ENCODE measurements at places on chromosomes 5 and 9.

DNA sequence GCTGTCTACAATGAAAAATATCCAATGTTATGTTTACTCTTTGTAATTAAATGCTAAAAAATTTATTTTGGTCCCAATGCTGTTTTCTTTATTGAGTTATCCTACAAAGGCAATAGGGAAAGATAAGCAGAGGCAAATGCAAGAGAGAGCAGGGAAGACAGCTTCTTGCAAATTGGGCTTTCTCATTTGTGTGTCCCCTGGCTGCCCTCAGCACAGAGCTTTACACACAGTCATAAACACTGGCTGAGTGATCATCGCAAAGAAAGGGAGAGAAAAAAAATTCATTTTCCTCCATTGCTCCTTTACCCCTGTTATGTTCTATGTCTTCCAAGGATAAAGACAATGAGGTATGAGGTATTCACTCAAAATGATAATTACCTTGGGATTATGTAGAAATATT is 2.3 kb upstream of the TSSK1B start:
- DNase-seq: no peak

- DNase-seq: peak; percentile 75
Observed at GRCh38 chr9:35756275-35757225, 2.5 kb upstream of the MSMP start.

DNA sequence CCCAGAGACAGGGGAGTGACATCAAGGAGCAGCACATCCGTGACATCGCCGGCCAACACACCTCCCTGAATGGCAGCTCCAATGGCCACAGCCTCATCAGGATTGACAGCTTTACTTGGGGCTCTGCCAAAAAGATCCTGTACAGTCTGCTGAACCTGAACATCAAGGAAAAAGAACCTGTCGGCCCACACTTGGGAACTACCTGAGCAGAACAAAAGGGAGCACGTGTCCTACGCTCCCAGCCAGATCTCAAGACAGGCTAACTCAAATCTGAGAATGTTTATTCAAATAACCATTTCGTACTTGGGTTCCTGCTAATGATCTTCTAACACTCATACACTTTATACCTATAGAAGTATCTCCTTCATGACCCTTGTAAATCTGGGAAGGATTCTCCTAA is 15.3 kb downstream of the HSPA9 start:
- DNase-seq: no peak

DNA sequence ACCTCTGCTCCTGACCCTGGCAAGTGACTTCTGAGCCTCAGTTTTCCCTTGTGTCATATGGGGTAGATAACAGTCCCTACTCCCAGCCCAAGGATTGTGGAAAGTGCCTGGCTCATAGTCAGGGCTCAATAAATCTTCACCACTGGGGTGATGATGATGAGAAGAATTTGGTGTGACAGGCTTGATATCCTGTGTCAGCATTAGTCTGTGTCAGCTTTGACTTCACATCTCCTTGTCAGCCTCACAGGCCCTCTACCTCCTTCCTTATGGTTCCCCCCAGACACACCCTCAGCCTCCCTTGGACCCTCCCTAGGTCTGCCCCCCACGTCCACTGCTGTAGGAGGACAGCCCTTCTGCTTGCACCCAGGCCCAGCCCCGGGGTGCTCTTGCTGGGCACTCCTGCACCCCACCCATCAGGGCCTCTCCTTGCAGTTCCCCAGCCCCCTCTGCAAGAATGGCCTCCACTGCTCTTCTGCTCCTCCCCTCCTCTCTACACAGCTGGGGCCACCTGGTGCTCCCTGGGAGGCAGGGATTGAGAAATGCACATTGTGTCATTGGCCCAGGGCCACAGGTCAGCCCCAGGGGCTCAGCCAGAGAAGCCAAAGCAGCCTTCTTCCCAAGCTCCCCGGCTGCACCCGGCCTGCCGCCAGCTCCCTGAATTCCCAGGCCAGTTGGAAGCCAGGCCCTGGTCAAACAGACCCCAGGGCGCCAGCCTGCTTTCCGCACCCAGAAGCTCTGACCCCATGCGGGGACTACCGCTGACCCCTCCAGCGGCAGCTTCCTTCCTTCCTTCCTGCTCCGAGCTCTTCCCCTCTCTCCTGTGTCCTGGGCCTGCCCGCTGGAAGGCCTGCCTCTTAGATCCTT is 7.7 kb downstream of the FGFR4 start:
- DNase-seq: peak; percentile 81

DNA sequence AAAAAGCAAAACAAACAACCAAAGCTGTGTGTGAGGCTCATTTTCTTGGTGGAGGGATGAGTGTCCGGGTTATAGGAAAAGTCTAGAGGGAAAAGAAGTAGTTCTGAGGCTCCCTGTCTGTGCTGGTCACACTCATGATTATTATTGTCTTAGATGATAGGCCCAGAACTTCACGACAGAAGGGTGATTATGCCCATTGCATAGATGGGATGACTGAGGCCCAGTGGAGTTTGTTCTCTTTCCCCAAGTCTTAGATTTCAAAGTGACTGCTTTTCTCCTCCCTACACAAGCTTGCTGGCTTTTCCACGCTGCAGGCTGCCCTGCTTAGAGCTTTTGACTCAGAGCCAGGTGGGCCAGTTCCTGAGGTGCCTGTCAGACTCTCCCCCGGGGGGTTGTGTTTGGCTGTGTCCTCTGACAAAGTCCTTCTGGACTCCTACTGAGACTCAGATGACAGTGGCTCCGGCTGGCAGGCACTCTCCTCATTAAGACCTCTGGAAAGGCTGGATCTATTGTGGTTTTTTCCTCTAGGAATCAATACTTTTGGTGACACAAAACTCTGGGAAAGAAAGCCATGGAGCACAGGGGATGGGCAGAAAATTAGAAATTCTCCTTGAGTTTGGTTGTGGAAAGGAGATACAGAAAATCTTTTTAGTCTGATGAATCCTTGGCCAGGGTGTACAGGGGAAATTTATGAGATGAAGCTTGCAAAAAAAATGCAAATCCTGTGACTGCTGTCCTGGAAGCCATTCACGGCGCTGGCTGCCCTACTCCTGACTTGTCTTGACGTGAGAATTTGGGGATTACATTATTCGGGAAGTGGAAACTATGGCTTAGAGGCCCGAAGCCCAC is 120.9 kb downstream of the NSG2 start:
- DNase-seq: no peak

GRCh38 chr5:139501381-139501780 is 18.8 kb upstream of the STING1 start:
- no peak for DNase-seq
